ENCODE measurements at places on chromosomes 1 and 21. TPM values are rescaled to one million over a fixed set of nuclear protein-coding genes. Genes with fewer than 3 reads are reported as not detected.

MYBPH gene
- 0.29 TPM for total RNA-seq

GRCh38 chr1:101291562-101292380 is 55.0 kb downstream of the S1PR1 start:
- no peaks in the 10 kb centered on the region for H3K36me3 ChIP-seq
- H3K27ac ChIP-seq: peak overlapping the region; percentile 56

DNA sequence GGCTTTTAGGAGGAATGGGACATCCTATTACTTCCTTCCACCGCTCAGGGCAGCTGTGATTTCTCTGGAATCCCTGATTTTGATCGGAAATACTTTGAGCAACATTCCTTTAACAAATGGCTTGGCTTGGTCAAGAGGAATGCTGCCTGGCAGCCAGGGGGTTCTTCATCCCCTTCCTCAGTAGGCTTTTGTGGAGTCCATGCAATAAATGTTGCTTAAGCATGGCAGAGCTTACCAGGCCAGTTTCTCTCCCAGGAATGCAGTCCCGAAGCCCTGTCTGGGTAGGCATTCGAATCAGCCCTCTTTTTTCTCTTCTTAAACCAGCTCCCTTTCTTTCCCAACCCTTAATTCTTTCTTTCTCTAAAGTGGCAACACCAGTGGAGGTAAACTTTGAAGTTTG is 177.1 kb upstream of the KIAA0040 start:
- no peaks in the 10 kb centered on the region for H3K27me3 ChIP-seq
- no peak overlapping the region for H3K4me3 ChIP-seq
- DNase-seq: no peak
- H3K4me1 ChIP-seq: no peaks in the 10 kb centered on the region
- no peak overlapping the region for H3K27ac ChIP-seq
- no peaks in the 10 kb centered on the region for H3K36me3 ChIP-seq

DNA sequence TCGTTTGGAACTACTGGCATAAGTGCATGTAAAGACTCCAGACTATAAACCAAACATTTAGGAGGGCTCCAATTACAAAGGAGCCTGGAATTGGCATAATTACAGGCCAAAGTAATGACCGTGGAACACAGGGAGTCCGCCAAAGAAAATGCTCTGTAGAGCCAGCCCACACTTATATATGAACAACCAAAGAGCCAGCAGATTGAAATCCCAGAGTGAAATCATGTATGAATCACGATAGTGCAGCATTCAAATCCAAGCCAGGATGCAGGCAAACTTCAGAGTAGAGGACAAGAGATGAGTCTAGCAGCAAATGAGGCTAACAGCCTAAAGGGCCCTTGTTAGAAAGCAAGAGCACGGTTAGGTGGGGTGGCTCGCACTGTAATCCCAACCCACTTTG is 13.1 kb downstream of the VPS26C start:
- H3K4me3 ChIP-seq: no peak overlapping the region
- H3K27ac ChIP-seq: peak overlapping the region; percentile 9
- DNase-seq: no peak
- H3K4me1 ChIP-seq: peaks cover 18% of the 10 kb centered on the region
- H3K27me3 ChIP-seq: no peaks in the 10 kb centered on the region
- no peaks in the 10 kb centered on the region for H3K36me3 ChIP-seq

DNA sequence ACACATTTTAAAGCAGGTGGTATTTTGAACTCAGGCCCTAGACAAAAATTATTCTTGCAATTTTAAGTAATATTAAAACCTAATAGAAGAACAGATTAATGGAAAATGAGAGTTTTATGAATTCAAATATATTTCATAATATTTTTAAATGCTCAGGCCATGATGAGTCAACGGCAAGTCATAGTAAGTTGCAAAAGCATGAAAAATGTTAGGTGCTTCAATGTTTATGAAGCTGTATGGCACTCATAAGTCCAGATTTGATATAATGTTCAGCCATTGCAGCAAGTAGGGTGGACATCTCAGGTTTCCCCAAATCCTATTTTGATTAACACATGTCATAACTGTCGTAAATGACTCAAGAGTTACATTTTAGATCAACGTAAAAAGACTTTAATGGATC is 112.6 kb downstream of the GRIK1 start:
- no peak overlapping the region for H3K27ac ChIP-seq
- H3K4me1 ChIP-seq: no peaks in the 10 kb centered on the region
- no peak overlapping the region for H3K4me3 ChIP-seq
- H3K36me3 ChIP-seq: no peaks in the 10 kb centered on the region

GRCh38 chr1:53625766-53626520 is 113.0 kb downstream of the GLIS1 start:
- no peaks in the 10 kb centered on the region for H3K27me3 ChIP-seq
- H3K27ac ChIP-seq: peak overlapping the region; percentile 25
- no peaks in the 10 kb centered on the region for H3K36me3 ChIP-seq
- H3K4me1 ChIP-seq: peaks cover 14% of the 10 kb centered on the region
- DNase-seq: peak; percentile 47
- no peak overlapping the region for H3K4me3 ChIP-seq

NUAK2 gene
- 3.6 TPM for total RNA-seq

REN gene
- total RNA-seq: not detected

GRCh38 chr1:63087966-63088365 is 234.4 kb upstream of the FOXD3 start:
- H3K36me3 ChIP-seq: no peaks in the 10 kb centered on the region
- H3K27me3 ChIP-seq: no peaks in the 10 kb centered on the region

DNA sequence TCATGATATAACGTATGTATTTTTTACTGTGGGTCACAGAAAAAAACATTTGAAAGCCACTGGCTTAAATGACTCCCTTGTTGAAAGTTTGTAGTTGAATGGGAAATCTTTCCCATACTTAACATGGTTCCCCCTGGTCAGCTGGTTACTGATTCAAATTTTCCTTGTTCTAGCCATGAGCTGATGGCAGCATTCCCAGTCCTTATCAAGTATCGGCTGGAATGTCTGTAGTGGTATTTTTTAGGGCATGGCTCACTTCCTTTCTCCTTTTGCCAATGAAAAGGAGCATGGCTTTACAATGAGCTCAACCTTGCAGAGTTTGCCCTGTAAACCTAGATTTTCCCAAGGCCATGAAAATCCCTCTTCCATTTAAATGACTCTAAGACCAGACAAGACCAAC is 55.7 kb downstream of the GIPC2 start:
- peak; percentile 80 for DNase-seq
- H3K27me3 ChIP-seq: no peaks in the 10 kb centered on the region
- H3K36me3 ChIP-seq: no peaks in the 10 kb centered on the region
- peaks cover 51% of the 10 kb centered on the region for H3K4me1 ChIP-seq
- peak overlapping the region; percentile 15 for H3K4me3 ChIP-seq

- H3K27me3 ChIP-seq: no peaks in the 10 kb centered on the region
- no peak overlapping the region for H3K27ac ChIP-seq
- H3K4me1 ChIP-seq: peaks cover 6% of the 10 kb centered on the region
- DNase-seq: no peak
Observed at GRCh38 chr1:200471739-200472138, 61.9 kb upstream of the ZNF281 start.

ADAMTS1 gene
- total RNA-seq: 243 TPM

SLC5A3 gene
- 44.2 TPM for total RNA-seq

DNA sequence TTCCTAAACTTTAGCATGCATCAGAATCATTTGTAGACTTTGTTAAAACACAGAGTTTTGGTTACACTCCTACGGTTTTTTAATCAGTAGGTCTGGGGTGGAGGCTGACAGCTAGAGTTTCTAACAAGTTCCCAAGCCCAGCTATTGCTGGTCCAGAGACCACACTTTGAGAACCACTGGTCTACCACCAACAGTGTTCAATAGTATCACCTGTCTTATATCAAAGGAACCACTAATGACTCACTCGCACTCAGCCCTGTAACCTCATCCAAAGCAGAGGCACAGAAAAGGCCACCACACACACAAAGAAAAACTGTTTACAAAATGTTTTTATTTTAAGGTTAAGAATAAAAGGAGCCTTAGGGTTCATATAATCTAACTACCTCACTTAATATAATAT is 68.7 kb downstream of the HIVEP3 start:
- H3K36me3 ChIP-seq: no peaks in the 10 kb centered on the region
- peaks cover 15% of the 10 kb centered on the region for H3K4me1 ChIP-seq
- no peaks in the 10 kb centered on the region for H3K27me3 ChIP-seq
- H3K27ac ChIP-seq: no peak overlapping the region

GRCh38 chr1:112923959-112924349 is 32.0 kb downstream of the SLC16A1 start:
- no peak for DNase-seq
- no peak overlapping the region for H3K4me3 ChIP-seq
- H3K27me3 ChIP-seq: no peaks in the 10 kb centered on the region
- peaks cover 28% of the 10 kb centered on the region for H3K36me3 ChIP-seq
- no peaks in the 10 kb centered on the region for H3K4me1 ChIP-seq

GRCh38 chr1:3494321-3495308 is 40.1 kb downstream of the ARHGEF16 start:
- H3K27ac ChIP-seq: no peak overlapping the region
- no peak overlapping the region for H3K4me3 ChIP-seq
- DNase-seq: no peak

DNA sequence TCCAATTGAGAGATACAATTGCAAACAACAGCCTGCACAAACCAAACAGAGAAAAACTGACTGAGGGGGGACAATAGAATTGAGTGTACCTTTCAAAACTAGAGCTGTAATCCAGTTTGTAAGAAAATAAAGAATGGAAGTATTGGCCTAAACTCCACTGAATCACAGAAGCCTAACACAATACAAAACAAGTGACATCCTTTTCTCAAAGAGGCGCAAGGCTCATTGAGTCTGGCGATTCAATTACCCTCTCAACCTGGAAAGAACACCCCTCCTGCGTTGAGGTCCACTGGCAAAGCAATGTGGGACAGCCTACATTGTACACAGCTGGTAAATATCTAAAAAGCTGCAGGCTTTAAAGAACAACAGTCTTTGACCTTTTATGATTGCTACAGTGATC is 182.6 kb downstream of the DPYD start:
- no peak overlapping the region for H3K4me3 ChIP-seq
- no peaks in the 10 kb centered on the region for H3K36me3 ChIP-seq

VWA5B1 gene
- total RNA-seq: not detected

DNA sequence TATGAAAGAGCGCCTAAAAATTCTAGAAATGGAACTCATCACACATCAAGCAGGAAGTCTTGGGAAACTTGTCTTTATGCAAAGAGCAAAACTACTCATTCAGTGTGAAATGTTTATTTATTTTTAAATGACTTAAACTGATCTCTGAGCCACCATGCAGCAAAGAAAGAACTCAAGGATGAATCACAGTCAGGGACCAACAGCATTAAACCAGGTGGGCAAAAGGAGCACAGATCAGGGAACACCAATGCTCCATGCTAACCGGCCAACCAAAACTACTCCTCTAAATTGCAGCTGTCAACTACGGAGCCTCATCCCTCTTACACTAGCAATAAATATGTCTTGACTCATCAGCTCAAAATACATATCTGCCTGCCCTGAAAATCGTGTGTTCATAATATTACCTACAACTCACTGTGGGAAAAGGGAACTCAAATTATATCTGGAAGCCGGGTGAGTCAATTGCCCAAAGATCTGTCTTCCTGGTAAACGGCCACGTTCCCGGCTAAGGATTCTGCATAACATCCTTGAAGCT is 129.2 kb downstream of the PTPN14 start:
- no peak overlapping the region for H3K4me3 ChIP-seq
- H3K36me3 ChIP-seq: no peaks in the 10 kb centered on the region
- DNase-seq: peak; percentile 72
- peaks cover 89% of the 10 kb centered on the region for H3K4me1 ChIP-seq
- no peaks in the 10 kb centered on the region for H3K27me3 ChIP-seq

DNA sequence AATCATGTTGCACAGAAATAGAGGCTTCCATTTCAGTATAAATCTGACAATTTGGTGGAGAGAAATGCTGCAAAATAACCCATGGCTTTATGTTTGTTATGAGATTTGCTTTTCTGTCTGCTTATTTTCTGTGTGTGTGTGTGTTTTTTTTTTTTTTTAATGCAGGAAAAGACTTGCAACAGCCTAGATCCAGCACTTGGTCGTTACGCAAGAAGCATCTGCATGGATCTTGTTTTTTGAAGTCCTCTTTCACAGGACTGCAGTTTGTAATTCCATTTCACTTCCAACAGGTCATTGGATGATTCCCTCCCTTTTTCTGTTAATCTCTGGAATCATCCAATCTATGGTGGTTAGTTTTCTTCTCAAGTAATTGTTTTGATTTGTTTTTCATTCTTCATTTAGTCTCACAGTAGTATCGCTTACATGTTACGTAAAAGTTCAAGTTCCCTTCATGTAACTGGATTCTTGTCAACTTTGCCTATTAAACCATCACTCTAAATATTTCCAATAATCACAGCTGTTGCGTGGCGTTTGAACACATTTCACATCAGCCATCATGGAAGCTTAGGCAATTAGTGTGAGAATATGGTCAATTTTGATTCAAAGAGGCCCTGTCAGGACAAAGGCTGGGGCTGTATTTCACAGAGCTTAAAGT is 312.9 kb downstream of the NFIA start:
- no peak overlapping the region for H3K4me3 ChIP-seq
- no peaks in the 10 kb centered on the region for H3K4me1 ChIP-seq
- DNase-seq: no peak
- H3K36me3 ChIP-seq: no peaks in the 10 kb centered on the region

GRCh38 chr1:93690921-93691789 is 9.5 kb upstream of the BCAR3 start:
- no peaks in the 10 kb centered on the region for H3K36me3 ChIP-seq
- peaks cover 37% of the 10 kb centered on the region for H3K4me1 ChIP-seq
- H3K27me3 ChIP-seq: no peaks in the 10 kb centered on the region
- H3K4me3 ChIP-seq: no peak overlapping the region
- no peak for DNase-seq
- no peak overlapping the region for H3K27ac ChIP-seq

GRCh38 chr1:209490013-209490412 is 93.5 kb upstream of the CAMK1G start:
- peaks cover 5% of the 10 kb centered on the region for H3K4me1 ChIP-seq
- H3K27me3 ChIP-seq: peaks cover 6% of the 10 kb centered on the region
- H3K4me3 ChIP-seq: no peak overlapping the region
- H3K27ac ChIP-seq: no peak overlapping the region
- H3K36me3 ChIP-seq: no peaks in the 10 kb centered on the region

DNA sequence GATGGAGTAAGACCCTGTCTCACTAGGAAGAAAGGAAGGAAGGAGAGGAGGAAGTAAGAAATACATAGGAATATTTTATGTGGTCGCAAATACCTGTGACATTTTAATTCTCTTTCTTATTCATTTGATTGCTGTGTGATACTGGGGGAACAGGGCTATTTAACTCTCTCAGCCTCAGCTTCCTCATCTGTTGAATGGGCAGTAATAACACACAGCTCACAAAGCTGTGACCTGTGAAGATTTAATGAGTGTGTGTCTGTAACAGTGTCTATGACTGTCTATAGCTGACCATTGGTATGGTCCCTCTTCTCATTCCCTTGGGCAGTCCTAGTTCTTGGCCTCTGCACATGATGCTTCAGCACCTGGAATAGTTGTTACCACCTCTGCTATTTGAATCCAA is 13.6 kb upstream of the GPR161 start:
- H3K27me3 ChIP-seq: no peaks in the 10 kb centered on the region
- no peak for DNase-seq
- H3K4me1 ChIP-seq: peaks cover 4% of the 10 kb centered on the region
- no peak overlapping the region for H3K4me3 ChIP-seq

All from osteoblast (primary cell).